ENCODE measurements at places on chromosomes 7 and 10.

GRCh38 chr7:45576249-45576929 lies 2.2 kb downstream of the ADCY1 start:
- no peak for DNase-seq

GRCh38 chr10:92755725-92756124 lies 66.0 kb downstream of the HHEX start:
- DNase-seq = no peak

DNA sequence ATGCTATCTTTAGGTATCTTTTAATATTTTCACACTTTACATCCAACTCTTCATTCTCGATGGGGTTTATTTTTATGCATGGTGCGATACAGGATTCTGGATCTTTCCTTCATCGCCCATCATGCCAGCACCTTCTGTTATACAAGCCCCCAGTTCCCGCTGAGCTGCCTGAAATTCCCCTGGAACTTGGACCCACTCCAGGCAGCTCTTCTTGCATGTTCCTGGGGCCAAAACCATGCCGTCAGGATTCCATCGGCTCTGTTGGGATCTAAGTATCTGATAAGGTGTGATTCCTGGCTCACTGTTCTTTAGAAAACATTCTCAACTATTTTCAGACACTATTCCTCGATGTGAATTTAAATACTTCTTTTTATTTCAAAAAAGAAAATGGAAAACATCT lies 40.5 kb upstream of the PPP2R2D start:
- peak; percentile 17 for DNase-seq

DNA sequence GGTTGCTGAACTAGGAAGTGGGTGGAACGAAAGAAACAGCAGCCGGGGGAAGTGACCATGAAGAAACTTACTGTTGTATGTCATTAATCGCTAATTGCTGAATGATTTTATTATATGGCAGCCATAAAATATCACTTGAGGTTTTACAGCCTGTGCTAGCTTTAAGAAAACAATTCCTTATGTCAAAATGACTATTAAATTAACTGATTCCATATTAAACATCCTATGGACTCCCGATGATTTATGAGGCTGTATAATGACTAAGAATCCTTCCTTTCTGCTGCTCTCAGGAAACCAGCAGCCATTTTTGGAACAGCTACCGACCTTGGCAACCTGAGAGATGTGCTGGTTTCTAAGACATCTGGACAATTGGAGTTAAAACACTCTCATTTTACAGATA lies 421.9 kb downstream of the SORCS3 start:
- DNase-seq = no peak

GRCh38 chr10:30114401-30114800 lies 55.0 kb upstream of the JCAD start:
- DNase-seq = no peak

All from ecto neural progenitor cell (in vitro differentiated cells).